ENCODE measurements at places on chromosomes 4 and X. TPM values are rescaled to one million over a fixed set of nuclear protein-coding genes. Genes with fewer than 3 reads are reported as not detected.
A peak's percentile ranks its signal among the peaks of the same experiment; 100 is the strongest.

GRCh38 chrX:50707955-50708699 lies 105.9 kb downstream of the SHROOM4 start:
- H3K4me1 ChIP-seq = peaks cover 13% of the 10 kb centered on the region
- no peak for DNase-seq
- H3K36me3 ChIP-seq = no peaks in the 10 kb centered on the region
- no peak overlapping the region for H3K4me3 ChIP-seq
- no peak overlapping the region for H3K27ac ChIP-seq

DNA sequence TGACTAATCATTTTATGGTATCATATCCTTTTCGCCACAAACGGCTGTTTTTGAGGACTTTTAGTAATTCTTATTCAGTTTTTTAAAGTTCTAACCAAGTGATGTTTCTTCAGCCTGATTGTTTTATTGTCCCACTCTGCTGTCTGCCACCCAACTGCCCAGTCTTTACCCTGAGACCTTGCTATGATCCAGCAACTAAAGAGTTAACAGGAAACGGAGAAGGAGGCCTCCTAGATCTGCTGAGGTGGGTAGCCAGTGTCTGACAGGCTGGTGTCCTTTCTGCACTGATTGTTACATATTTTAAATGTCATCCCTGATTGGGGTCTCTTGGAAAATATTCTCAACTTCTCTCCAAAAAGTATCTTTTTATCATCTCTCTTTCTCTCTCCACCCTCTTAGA lies 7.9 kb upstream of the TMEM150C start:
- no peaks in the 10 kb centered on the region for H3K27me3 ChIP-seq
- no peaks in the 10 kb centered on the region for H3K36me3 ChIP-seq
- H3K4me1 ChIP-seq = no peaks in the 10 kb centered on the region
- H3K4me3 ChIP-seq = no peak overlapping the region
- H3K27ac ChIP-seq = no peak overlapping the region
- no peak for DNase-seq

DNA sequence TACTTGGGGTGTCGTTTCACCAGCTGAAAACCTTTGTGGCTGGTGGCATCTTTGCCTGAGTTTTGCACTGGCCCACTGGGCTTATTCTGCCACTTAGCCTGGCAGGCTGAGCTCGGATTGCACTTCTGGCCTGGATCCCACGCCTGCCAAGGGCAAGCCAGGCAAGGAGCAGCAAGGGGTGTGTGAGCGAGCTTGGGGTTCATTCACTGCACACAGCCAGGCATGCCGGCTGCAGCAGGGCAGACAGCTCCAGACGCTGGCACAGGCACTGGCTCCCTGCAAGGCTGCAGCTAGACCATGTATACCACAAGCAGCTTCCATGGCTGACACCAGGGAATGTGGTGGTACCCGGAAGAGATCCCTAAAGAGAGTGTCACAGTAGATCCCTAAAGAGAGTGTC lies 476.3 kb downstream of the EPHA5 start:
- no peaks in the 10 kb centered on the region for H3K27me3 ChIP-seq
- H3K4me3 ChIP-seq = no peak overlapping the region
- H3K4me1 ChIP-seq = no peaks in the 10 kb centered on the region
- no peak overlapping the region for H3K27ac ChIP-seq

Gene STAP1
- not detected for total RNA-seq

DNA sequence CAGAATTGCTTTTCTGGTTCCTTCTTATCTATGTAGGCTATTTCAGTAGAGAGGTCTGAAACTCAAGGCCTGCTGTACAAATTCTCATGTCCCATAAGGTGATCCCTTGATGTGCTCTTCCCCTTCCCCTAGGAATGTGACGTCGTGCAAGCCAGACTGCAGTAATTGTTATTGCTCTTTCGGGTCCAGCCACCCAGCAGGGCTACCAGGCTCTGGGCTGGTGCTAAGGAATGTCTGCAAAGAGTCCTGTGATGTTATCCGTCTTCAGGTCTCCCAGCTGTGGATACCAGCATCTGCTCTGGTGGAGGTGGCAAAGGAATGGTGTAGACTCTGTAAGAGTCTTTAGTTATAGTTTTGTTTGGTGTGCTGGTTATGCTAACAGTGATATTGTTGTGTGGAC lies 378.7 kb downstream of the C4orf33 start:
- DNase-seq = no peak
- H3K27ac ChIP-seq = no peak overlapping the region
- no peaks in the 10 kb centered on the region for H3K36me3 ChIP-seq
- no peak overlapping the region for H3K4me3 ChIP-seq

GRCh38 chrX:113954297-113954696 lies 629.6 kb upstream of the HTR2C start:
- DNase-seq = no peak
- no peaks in the 10 kb centered on the region for H3K27me3 ChIP-seq
- H3K36me3 ChIP-seq = no peaks in the 10 kb centered on the region
- no peak overlapping the region for H3K4me3 ChIP-seq

GRCh38 chrX:53831662-53832635 lies 145.4 kb upstream of the HUWE1 start:
- H3K36me3 ChIP-seq = no peaks in the 10 kb centered on the region
- DNase-seq = no peak
- no peak overlapping the region for H3K4me3 ChIP-seq
- no peaks in the 10 kb centered on the region for H3K4me1 ChIP-seq
- no peaks in the 10 kb centered on the region for H3K27me3 ChIP-seq

- H3K4me3 ChIP-seq = no peak overlapping the region
- no peaks in the 10 kb centered on the region for H3K4me1 ChIP-seq
- DNase-seq = no peak
- no peaks in the 10 kb centered on the region for H3K36me3 ChIP-seq
- no peaks in the 10 kb centered on the region for H3K27me3 ChIP-seq
These were observed 46.8 kb upstream of the F9 start for GRCh38 chrX:139483699-139484098.

Gene PHEX
- 0.63 TPM for total RNA-seq

GRCh38 chr4:152640058-152640921 lies 39.5 kb downstream of the TMEM154 start:
- no peaks in the 10 kb centered on the region for H3K27me3 ChIP-seq
- DNase-seq = no peak
- H3K27ac ChIP-seq = no peak overlapping the region
- H3K4me1 ChIP-seq = peaks cover 13% of the 10 kb centered on the region
- H3K36me3 ChIP-seq = no peaks in the 10 kb centered on the region
- H3K4me3 ChIP-seq = no peak overlapping the region

- no peaks in the 10 kb centered on the region for H3K36me3 ChIP-seq
- no peak for DNase-seq
- no peaks in the 10 kb centered on the region for H3K27me3 ChIP-seq
- no peak overlapping the region for H3K27ac ChIP-seq
- H3K4me3 ChIP-seq = no peak overlapping the region
These were observed 62.7 kb downstream of the KDM6A start for GRCh38 chrX:44935640-44936039.

Gene SAGE1
- total RNA-seq = not detected

Gene MTTP
- 0.57 TPM for total RNA-seq

Gene PPP4R3C
- not detected for total RNA-seq

- no peaks in the 10 kb centered on the region for H3K27me3 ChIP-seq
- no peak for DNase-seq
- no peak overlapping the region for H3K4me3 ChIP-seq
These were observed 284.9 kb upstream of the PUDP start for GRCh38 chrX:7432901-7433300.

Gene LEF1
- 3.3 TPM for total RNA-seq

- H3K4me1 ChIP-seq = no peaks in the 10 kb centered on the region
- no peak for DNase-seq
- H3K27ac ChIP-seq = no peak overlapping the region
- H3K27me3 ChIP-seq = no peaks in the 10 kb centered on the region
- no peaks in the 10 kb centered on the region for H3K36me3 ChIP-seq
These were observed 852.4 kb downstream of the CCSER1 start for GRCh38 chr4:90979556-90979955.

GRCh38 chrX:63400340-63400739 lies 49.2 kb upstream of the SPIN4 start:
- H3K27ac ChIP-seq = no peak overlapping the region
- no peak overlapping the region for H3K4me3 ChIP-seq
- H3K36me3 ChIP-seq = no peaks in the 10 kb centered on the region
- no peak for DNase-seq

DNA sequence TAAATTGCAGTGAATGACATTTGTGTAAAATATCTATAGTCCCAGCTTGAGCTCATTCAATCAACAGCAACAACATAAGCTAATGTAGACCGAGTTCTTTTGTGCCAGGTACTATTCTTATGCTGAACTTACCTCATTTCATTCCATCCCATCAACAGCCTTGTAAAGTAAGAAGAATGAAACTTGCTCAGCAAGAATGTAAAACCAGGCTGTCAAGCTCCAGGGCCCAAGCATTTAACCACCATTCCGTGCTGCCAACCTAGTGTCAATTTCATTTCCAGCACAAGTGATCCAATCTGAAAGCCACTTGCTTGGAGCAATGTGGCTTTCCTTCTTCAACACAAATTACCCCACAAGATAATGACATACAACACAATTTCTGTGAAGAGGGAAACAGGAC lies 36.6 kb downstream of the RASSF6 start:
- H3K4me1 ChIP-seq = no peaks in the 10 kb centered on the region
- no peak for DNase-seq
- H3K36me3 ChIP-seq = no peaks in the 10 kb centered on the region
- H3K4me3 ChIP-seq = no peak overlapping the region

- no peak overlapping the region for H3K27ac ChIP-seq
- no peak for DNase-seq
- H3K4me1 ChIP-seq = no peaks in the 10 kb centered on the region
- H3K4me3 ChIP-seq = no peak overlapping the region
- H3K27me3 ChIP-seq = no peaks in the 10 kb centered on the region
These were observed 1.1 kb upstream of the RRH start for GRCh38 chr4:109826719-109827118.

DNA sequence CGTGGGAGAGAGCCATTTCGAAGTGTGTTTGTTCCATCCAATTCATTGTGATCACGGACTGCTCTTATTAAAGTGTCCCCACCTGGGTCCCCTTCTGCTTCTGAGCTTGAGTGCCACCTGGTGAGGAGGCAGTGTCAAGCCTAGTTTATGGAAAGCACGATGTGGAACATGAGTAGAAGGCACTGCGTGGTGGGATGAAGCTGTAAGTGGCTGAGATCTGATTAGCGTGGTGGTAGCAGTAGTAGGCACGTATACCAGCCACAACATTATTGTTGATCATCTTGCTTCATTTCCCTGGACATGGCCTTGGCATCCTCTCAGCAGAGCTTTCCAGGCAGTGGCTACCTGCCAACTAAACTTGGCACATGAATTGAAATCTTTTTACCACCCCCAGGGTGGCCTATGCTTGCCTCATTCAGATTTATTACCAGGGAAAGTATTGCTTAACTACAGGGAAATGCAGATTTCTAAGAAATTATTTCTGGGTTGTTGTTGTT lies 46.4 kb downstream of the GPAT3 start:
- peaks cover 10% of the 10 kb centered on the region for H3K4me1 ChIP-seq
- peaks cover 14% of the 10 kb centered on the region for H3K36me3 ChIP-seq
- no peak overlapping the region for H3K27ac ChIP-seq
- H3K4me3 ChIP-seq = no peak overlapping the region
- H3K27me3 ChIP-seq = no peaks in the 10 kb centered on the region

Gene SASH3
- 4.2 TPM for total RNA-seq

- H3K4me3 ChIP-seq = no peak overlapping the region
- H3K27me3 ChIP-seq = no peaks in the 10 kb centered on the region
- peaks cover 6% of the 10 kb centered on the region for H3K4me1 ChIP-seq
- DNase-seq = no peak
- H3K27ac ChIP-seq = peak overlapping the region; percentile 73
These were observed 105.6 kb upstream of the PGRMC2 start for GRCh38 chr4:128393101-128393704.

- H3K36me3 ChIP-seq = no peaks in the 10 kb centered on the region
- H3K27me3 ChIP-seq = no peaks in the 10 kb centered on the region
- H3K4me1 ChIP-seq = no peaks in the 10 kb centered on the region
- H3K27ac ChIP-seq = no peak overlapping the region
- DNase-seq = no peak
These were observed 260.5 kb downstream of the IQCM start for GRCh38 chr4:149555146-149555545.

Gene RTL9
- total RNA-seq = 0.17 TPM

DNA sequence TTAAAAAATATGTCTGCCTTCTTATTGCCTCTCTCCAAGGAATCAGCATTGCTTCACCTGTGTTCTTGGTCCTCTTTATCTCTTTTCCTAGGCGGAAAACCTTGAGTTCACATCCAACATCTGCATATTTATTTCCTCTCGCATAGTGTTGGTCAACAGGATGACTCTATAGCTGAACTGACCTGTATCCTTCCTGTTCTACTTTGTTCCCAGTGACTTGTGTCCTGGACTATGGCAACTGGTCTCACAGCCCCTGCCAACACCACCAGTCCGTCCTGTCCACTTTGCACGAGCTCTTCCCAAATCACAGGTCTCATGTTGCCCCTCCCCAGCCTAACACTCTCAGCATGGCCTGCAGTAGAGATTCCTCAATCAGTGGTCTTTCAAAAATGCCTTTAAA lies 2.0 kb downstream of the DIPK2B start:
- no peak overlapping the region for H3K27ac ChIP-seq
- DNase-seq = no peak
- no peaks in the 10 kb centered on the region for H3K36me3 ChIP-seq
- H3K27me3 ChIP-seq = no peaks in the 10 kb centered on the region
- no peaks in the 10 kb centered on the region for H3K4me1 ChIP-seq

Gene VCX3A
- total RNA-seq = not detected

GRCh38 chr4:42104521-42104920 lies 47.9 kb downstream of the BEND4 start:
- H3K4me1 ChIP-seq = no peaks in the 10 kb centered on the region
- no peak for DNase-seq
- no peak overlapping the region for H3K27ac ChIP-seq
- H3K4me3 ChIP-seq = no peak overlapping the region
- H3K27me3 ChIP-seq = no peaks in the 10 kb centered on the region
- no peaks in the 10 kb centered on the region for H3K36me3 ChIP-seq

GRCh38 chrX:53281321-53281822 lies at the start of gene IQSEC2:
Gene IQSEC2, minus strand, starts transcription at chrX:53281584.
- H3K4me1 ChIP-seq = peaks cover 47% of the 10 kb centered on the region
- H3K36me3 ChIP-seq = no peaks in the 10 kb centered on the region
- DNase-seq = peak; percentile 93
- peak within 1 kb of the TSS; percentile 75 for H3K27ac ChIP-seq

DNA sequence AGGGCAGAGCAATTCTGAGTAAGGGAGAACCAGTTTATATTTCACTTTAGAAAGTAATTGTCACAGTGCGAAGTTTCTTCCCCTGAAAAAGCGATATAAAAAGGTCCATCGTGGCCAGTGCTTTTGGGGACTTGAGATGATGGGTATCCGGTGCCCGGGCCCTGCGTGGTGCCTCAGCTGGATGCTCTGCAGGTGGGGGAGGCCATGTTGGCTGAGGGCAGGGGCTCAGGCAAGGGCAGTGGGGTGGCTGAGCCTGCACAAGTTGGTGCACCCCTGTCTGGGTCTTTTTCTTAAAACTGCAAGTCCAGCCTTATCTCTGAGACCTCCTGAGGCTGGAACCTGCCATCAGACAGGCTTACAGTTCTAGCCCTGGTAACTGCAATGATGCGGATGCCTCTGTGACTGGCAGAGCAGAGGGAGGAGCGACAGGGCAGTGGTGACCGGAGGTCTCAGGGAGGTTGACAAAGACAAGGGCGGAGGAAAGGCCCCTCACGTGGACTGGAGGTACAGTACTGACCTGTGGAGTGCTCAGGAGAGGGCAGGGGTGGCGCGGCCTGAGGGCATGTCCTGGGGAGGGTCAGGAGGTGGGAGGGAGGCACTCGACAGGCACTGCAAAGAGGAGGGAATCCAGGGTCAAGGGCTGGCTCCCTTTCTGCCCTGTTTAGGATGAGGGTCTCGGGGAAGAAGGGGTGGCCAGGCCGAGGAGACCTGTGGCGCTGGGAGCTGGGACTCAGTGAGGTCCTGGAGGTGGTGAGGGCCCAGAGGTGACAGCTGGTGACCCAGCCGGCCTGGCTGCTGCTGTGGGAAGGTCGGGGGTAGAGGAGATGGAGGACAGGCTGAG lies 1.8 kb downstream of the RGS12 start:
- no peaks in the 10 kb centered on the region for H3K27me3 ChIP-seq
- H3K4me3 ChIP-seq = peak overlapping the region; percentile 73
- peak overlapping the region; percentile 98 for H3K27ac ChIP-seq
- H3K36me3 ChIP-seq = no peaks in the 10 kb centered on the region
